ENCODE measurements at places on chromosomes 16 and 17. TPM values are rescaled to one million over a fixed set of nuclear protein-coding genes. Genes with fewer than 3 reads are reported as not detected.

WNT9B gene
- total RNA-seq, result not detected

- DNase-seq, result no peak
Observed at GRCh38 chr16:48323783-48324775, 61.1 kb downstream of the SIAH1 start.

- DNase-seq, result no peak
Observed at GRCh38 chr16:89442990-89443726, 47.2 kb downstream of the ANKRD11 start.

GRCh38 chr16:48101069-48101674 is 54.6 kb downstream of the ABCC12 start:
- DNase-seq, result no peak

LRRC37A gene
- 3.2 TPM for total RNA-seq

GRCh38 chr17:27268394-27269085 is 25.4 kb upstream of the WSB1 start:
- no peak for DNase-seq

DNA sequence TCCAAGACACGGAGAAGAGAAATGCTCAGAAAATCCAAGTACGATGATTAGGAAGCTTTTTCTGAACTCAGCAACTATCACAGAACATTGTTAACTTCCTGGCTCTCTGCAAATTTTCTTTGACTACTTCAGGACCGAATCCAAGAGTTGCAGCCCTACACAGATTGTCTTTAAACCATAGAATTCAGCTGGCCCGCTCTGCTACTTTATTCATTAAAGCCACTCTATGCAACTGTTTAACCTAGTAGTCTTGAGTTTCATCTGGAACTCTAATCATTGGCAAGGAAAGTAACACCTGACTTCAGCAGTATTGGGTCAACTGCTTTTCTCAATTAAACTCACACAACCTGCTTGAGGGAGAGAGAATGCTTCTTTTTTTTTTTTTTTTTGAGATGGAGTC is 210.1 kb downstream of the SLC39A11 start:
- DNase-seq, result no peak

GRCh38 chr17:8126491-8127066 is 2.7 kb upstream of the HES7 start:
- peak; percentile 64 for DNase-seq

- DNase-seq, result no peak
Observed at GRCh38 chr17:4487820-4488716, 10.6 kb upstream of the SPNS2 start.

PPY gene
- not detected for total RNA-seq

KCNH6 gene
- total RNA-seq, result not detected

C16orf74 gene
- total RNA-seq, result 2.3 TPM

CCL1 gene
- not detected for total RNA-seq

DNA sequence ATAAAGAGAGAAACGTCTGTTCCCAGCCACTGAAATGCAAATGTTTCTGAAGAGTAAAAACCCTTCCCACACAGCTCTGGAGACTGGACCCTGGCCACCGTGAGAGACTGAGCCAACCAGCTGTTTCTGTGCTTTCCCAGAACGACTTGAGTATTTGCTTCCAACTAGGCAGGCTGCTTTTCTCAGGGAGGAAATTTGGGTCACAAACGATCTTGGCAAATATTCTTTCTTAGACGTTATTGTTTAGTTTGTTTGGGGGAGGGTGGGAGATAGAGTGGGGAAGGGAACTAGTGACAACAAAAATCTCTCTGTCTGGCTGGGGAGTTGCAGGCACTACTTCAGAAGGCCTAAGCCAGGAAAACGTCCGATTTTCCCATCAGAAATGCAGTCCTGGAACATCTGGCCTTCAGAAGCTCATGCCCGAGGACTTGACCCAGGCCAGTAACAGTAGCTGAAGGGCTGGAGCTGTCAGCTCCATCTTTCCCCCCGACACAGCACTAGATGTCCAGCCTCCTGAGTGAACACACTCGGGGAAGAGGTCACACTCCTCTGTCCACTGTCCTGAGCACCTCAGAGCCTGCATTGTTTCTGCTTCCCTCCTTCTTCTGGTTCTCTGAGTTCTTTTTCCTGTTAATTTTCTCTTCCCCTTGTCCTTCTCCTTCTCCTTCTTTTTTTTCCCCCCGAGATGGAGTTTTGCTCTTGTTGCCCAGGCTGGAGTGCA is 4.0 kb downstream of the CCDC92B start:
- no peak for DNase-seq

DNA sequence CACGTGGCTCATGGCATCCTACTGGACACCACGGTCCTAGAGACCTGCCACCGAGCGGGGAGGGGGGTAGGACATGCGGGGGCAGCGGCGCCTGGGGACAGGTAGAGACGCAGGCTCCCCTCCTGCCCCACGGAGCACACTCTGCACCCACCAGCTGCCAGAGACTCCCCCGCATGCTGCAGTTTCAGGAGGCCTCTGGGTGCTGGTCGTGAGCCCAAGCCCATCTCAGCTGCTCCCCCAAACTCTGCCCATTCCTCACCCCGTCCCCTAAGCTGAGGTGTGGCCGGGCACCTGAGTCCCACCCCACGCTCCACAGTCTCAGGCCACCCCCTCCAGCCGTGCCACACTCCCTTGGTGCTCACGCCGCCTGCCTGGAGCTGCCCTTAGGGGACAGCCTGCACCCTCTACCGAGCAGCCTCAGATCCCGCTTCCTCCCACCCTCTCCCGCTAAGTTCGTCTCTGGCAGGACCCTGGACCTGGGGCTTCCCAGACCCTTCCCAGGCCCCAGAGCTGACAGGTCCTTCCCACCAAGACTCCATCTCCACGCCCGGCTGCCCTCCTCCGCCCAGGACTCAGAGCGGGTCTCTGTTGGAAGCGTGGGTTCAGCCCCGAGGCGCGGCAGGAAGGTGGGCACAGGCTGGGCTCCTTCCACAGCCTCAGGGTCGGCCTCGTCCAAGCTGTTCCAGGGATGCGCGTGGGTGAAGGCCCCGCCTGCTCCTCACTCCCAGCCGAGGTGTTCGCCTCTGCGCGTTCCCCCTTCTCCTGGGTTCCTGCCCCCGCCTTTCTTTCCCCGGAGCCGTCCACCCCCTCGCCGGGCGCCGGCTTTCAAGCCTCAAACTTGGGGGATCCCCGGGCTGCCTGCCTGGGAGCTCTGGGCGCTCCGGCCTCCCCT is 1.3 kb downstream of the RAB40B start:
- DNase-seq, result no peak

DNA sequence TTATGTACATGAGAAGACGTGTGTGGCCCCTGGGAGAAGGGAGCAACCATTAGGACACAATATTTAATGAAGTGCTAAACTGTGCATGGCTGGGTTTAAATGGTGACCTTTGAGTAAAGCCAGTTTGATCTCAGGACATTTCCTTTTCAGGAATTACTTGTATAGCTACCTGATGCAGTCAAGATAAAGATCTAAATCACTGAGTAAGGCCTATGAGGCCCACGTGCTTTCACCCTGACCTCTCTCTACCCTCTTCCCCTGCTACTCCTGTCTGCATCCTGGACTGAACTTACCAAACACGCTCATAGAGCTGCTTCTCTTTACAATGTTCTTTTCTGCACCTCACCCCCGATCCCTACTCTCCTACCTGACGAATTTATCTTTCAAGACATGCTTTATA is 98.9 kb downstream of the GRIN2A start:
- DNase-seq, result no peak

GRCh38 chr16:13519871-13520270 is 400.1 kb upstream of the ERCC4 start:
- DNase-seq, result no peak
